ENCODE measurements at places on chromosomes 12 and 14.
A peak's percentile ranks its signal among the peaks of the same experiment; 100 is the strongest.

GRCh38 chr12:27907766-27908165, 64.8 kb downstream of the PTHLH start:
- DNase-seq = no peak

GRCh38 chr12:126198966-126199692, 1133.9 kb downstream of the AACS start:
- DNase-seq = no peak

DNA sequence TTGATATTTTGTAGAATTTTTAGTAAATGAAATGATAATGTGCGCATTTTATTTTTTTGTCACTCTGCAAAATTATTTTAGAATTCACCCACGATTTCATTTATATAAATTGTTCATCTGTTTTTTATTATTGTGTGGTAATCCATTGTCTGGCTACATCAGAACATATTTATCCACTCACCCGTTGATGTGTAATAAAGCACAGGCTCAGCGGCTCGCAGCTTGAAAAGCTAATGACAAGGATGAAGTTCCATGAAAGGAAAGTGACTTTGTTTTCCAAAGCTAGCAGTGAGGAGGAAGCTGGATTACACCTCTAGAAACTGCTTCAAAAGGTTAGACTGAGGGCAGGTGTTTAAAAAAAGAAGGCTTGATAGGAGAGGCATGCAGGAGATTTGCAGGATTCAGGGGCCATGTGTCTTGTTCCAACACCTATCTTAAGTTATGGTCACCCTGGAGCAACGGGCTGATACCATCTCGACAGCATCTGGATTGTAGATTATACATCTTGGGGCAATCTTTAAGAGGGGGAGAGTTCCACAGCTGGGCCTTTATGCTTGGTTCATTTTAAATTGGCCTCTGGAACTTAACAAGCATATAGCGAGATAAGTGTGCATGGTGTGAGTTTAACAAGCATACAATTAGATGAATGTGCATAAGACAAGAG, 194.1 kb downstream of the TMTC3 start:
- DNase-seq = no peak

DNA sequence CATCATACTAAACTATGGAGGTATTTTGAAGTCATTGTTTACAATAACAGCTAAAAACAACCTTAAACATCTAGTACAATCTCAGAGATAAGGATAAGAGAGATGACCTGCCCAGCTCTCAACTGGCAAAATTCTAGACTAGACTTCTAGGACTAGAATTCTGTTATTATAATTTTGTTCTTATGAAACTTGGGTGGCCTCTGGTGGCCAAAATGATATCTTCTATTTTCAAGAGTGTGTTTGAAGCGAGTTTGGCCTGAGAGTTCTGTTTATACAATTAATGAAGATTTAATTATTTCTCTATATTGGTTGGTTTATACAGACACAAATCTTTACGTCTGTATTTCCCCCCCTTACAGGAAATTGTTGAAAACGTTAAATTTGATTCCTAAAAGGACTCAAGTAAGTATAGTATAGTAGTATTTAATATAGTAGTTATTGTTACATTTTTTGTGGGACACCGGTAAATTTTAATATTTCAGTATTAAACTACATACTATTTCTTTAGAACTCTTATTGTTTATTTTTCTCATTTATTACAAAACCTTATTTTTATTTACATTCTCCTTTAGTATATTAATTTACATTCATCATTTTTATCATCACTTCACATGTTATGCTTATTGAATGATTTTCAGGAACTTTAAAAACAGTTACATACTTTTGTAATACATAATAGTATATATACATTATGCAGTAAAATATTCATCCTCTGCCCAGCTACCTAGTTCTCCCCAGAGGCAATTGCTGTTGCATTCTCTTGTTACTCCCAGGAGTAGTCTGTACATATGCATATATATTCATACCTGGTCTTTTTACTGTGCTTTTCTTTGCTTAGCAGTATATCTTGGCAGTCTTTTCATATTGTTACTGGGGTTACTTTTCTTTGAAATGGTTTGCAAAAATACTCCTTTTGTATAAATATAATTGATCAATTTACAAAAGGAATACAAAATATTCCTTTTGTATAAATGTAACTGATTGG, 6.6 kb downstream of the PPHLN1 start:
- no peak for DNase-seq

GRCh38 chr12:31119192-31119802, 45.6 kb downstream of the DDX11 start:
- no peak for DNase-seq

DNA sequence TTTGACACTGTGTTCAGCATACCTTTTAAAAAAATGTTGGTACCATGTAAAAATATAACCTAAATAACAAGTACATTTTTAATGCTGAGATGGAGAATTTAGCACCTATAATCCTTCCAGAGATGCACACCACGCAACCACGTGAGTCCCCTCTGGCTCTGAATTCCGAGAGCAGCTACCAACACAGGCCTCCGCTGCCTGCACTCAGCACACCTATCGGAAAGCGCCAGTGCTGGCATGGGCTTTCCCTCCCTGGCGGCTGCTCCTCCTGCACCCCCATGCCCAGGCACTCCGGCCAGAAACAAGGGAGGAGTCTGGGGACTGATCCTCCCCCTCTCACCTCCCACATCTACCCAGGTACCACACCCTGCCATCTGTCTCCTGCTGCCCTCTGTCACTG, 47.0 kb downstream of the ITPK1 start:
- no peak for DNase-seq

DNA sequence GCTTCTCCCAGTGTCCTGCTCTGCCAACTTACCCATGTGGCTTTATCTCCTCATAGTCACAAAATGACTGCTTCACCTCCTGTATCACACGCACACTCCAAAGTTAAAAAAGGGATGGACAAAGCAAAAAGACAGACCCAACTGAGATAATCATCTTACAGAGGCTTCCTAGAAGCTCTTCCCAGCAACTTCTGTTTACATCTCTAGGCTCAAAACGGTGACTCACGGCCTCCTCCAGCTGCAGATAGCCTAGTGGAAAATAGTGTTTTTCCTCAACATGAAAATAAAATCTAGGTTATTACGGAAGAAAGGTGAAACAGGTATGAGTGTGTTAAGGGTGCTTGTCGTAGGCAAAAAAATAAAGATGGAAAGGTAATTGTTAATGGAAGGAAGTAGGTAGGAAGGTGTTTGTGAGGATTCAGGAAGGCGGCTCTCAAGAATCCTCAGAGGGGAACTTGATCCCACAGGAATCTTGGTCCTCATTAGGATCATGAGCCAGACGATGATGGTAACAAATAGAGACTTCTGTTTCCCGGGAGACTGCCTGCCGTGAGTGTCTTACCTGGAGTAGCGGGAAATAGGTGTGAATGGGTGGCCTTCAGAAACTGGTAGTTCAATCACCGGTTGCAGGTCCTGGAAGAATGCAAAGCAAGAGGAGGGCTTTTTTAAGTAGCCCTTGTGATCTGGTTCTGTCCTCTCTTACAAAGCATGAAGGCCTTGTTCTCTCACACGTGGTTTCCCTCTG, 487.5 kb upstream of the TMEM132C start:
- DNase-seq = no peak

- DNase-seq = peak; percentile 10
Measured at GRCh38 chr14:93059917-93060545, 55.7 kb downstream of the ITPK1 start.
